ENCODE measurements at places on chromosomes 3 and 15.

- no peak for DNase-seq
These were observed 63.9 kb downstream of the ETV5 start for GRCh38 chr3:186044968-186045367.

GRCh38 chr15:74548241-74548640 lies 7.2 kb downstream of the ARID3B start:
- DNase-seq, result no peak

GRCh38 chr3:62188681-62189375 lies 184.5 kb downstream of the FEZF2 start:
- DNase-seq, result peak; percentile 27

DNA sequence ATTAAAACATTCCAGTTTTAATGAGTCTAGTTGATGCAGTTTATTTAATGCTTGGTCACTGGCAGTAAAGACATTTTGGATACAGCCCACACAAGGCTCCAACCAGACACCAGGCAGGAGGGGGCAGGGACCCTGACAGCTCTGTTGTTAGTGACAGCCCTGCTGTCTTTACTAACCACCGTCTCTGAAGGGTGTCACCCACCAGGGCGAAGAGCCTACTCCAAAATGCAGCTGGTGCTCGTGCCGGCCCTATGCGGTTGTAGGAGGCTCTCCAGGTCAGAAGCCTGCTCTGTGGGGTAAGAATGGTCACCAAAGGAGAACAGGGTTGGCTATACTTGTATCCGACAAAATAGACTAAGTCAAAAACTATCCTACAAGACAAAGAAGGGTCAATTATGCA lies 132.2 kb downstream of the ATP10A start:
- no peak for DNase-seq

Measured in activated effector memory CD4-positive, alpha-beta T cell treated with Interleukin-2 at 50 U/mL for 16 hours (primary cell).